Sigmoid colon (tissue), 7 donors: ENCODE measurements at places on chromosomes 5 and 9. TPM values are rescaled to one million over a fixed set of nuclear protein-coding genes. Genes with fewer than 3 reads are reported as not detected.
A peak's percentile ranks its signal among the peaks of the same experiment; 100 is the strongest.

Gene CDX1
- total RNA-seq, result 1.4 TPM

- DNase-seq, result no peak
These were observed 81.4 kb downstream of the CD180 start for GRCh38 chr5:67115246-67115645.

DNA sequence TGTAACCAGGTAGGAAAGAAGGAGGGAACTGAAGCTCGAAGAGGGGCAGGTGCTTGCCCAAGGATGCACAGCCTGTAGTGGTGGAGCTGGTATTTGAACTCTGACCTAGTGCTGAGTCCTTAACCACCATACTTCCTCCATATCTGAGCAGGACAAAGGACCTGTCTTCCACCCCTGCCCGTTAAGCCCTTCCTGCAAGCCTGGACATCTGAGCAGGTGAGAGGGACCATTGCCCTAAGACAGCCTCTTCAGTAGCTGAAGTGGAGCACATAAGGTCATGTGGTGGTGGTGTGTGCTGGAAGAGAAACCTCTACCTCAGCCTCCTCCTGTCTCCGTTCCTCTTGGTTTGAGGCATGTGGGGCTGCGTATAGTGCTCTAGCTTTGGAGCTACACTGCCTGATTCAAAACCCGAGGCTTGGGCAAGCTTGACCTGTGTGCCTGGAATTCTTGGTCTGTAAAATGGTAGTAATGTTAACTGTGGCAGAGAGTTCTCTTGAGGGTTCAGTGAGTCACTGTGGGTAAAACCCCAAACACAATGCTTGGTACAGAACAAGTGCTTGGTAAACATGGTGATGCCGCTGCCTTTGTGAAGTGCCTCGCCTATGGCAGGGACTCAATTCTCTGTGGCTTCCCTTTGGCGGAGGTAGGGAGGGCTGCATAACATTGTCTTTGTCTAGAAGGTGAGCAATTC, 7.4 kb downstream of the GALNT10 start:
- DNase-seq, result no peak

- DNase-seq, result no peak
These were observed 8.6 kb upstream of the OXCT1 start for GRCh38 chr5:41878643-41879478.

- no peak for DNase-seq
These were observed 156.4 kb downstream of the CACNA1B start for GRCh38 chr9:138033950-138034349.

DNA sequence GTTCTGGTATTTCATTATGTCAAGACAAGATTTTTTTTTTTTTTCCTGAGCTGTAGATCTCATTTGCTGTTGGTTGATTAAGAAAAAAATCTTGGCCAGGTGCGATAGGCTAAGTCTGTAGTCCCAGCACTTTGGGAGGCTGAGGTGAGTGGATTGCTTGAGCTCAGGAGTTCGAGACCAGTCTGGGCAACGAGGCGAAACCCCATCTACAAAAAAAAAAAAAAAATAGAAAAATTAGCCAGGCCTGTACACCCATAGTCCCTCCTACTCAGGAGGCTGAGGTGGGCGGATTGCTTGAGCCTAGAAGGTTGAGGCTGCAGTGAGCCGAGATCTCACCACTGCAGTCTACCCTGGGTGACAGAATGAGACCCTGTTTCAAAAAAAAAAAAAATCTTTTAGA, 12.2 kb downstream of the CDC42SE2 start:
- no peak for DNase-seq

Gene ZBTB26
- 13.3 TPM for total RNA-seq

- no peak for DNase-seq
These were observed 50.0 kb downstream of the RCL1 start for GRCh38 chr9:4842734-4843133.

GRCh38 chr5:2179861-2180260, 297.1 kb upstream of the IRX4 start:
- no peak for DNase-seq

GRCh38 chr5:179827680-179828079, 7.0 kb downstream of the SQSTM1 start:
- DNase-seq, result peak; percentile 70

- DNase-seq, result no peak
These were observed 999.8 kb downstream of the NR2F1-AS1 start for GRCh38 chr5:92581249-92581648.

GRCh38 chr5:33079548-33079947, 361.2 kb upstream of the TARS1 start:
- no peak for DNase-seq

GRCh38 chr5:67476531-67476930, 279.9 kb upstream of the CD180 start:
- DNase-seq, result no peak

Gene PCDHB10
- total RNA-seq, result 5.8 TPM

Gene PITX1
- total RNA-seq, result 1.8 TPM

Gene PTBP3
- 23.4 TPM for total RNA-seq

GRCh38 chr9:12643686-12644085, 49.5 kb upstream of the TYRP1 start:
- DNase-seq, result no peak
